ENCODE measurements at places on chromosomes 11 and 22.

- DNase-seq = no peak
Observed at GRCh38 chr22:44743804-44744211, 8.6 kb upstream of the ARHGAP8 start.

DNA sequence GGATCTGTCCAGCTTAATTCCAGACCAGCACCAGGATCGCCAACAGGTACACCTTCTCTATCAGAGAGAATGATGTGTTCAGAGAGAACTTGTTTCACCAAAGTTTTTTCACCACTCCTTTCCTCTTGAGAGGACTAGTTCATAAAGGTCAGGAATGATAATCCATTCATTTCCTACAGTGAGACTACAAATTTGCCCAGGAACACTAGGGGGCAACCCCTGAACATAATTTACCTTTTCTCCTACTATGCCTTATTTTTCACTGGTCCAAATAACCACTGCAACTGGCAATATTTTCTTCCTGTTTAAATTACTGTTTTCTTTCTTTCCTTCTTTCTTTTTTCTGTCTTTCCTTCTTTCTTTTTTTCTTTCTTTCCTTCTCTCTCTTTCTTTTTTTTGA lies 22.5 kb downstream of the CAVIN3 start:
- DNase-seq = no peak

GRCh38 chr22:21982338-21982965 lies at the start of gene TOP3B:
TOP3B (minus strand) TSS chr22:21982787; CDS start chr22:21975709, 7,078 bp downstream.
- DNase-seq = peak; percentile 80

GRCh38 chr11:90133560-90134477 lies 644 bp upstream of the NAALAD2 start:
- no peak for DNase-seq

DNA sequence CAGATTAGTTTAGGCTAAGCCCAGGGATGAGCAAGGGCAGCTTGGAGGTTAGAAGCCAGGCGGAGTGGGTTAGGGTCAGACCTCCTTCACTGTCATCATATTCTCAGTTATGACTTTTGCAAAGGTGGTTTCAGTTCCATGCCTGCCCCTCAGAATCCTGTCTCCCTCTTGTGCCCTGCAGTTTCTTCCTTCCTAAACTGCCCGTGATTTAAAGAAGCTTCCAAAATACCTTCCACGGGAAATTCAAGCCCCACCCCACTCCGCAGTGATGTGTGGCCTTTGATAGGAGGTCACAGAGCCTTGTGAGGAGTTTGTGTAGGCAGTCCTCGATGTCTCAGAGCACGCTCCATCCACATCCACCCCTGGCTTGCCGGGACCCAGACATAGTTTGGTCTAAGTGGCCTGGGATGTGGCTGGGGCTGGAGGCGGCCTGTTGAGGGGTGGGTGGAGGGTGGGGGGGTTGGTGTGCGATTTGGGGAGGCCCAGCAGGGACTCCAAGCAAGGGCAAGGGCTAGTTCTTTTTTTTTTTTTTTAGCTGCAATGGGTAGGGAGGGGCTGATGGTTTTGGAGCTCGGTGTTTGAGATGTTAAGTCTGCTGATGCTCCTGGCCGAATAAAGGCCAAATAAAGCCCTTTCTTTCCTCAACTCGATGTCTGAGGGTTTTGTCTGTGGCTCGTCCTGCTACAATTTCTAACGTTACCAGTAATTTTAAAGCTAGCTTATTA lies 1.6 kb upstream of the IFITM1 start:
- DNase-seq = no peak

DNA sequence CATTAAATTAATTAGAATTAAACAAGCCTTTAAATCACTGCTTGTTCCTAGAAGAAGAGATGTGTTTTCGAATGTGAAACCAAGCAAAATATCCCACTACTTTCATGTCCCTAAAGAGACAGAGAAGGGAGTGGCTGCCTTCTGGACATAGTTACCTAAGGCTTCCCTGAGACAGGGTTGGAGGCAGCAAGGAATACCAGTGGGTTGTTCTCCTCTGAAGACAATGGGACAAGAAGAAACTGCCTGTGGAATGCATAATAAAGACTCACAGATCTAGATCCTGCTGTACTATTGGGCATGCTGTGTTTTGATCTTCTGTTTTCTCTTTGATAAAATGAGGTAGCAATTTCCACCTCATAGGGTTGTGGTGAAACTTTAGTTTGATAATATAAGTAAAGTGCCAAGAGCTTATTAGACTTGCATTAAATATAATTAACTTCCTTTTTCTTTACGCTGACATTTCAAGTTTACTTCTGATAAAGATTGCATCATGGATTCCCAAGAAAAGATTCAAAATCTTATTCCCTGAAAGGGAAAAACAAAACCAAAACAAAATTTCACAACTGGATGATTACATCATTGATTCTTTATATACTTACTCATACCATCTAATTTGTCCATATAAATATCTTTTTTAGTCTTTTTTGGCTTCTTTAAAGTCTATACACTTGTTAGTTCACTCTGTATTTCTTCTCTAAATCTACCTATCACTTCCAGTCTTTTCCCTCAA lies 621.3 kb downstream of the ETS1 start:
- peak; percentile 12 for DNase-seq

- no peak for DNase-seq
Observed at GRCh38 chr11:113578033-113578380, 102.8 kb upstream of the DRD2 start.

DNA sequence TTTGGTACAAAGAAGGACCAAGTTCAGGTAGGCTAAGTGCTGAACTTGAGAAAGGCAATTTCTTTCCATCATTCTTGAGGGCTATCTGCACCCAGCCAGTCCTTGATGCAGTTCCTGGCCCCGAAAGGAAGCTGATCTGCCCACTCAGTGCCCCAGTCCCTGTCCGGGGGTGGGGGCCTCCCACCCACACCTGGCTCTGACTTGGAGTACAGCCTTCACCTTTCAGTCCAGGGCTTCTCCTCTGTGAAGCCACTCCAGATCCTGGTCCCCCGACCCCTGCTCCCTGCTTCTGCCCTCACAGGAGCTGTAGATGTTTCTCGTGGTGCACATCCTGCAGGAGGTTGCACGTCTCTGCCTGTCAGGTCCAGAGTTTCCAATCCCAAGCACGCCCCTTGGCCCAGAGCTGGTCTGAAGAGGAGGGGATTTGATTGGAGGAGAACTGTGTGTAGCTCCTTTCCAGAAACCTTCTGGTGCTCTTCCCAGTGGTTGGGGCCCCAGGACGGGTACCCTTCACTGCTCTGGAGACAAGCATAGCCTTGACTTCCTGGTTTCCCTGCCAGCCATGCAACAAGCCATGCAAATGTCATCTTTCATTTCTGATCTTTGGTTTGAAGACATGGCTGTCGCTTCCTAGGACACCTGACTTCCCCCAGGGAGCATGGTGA lies 75.3 kb downstream of the BCR start:
- DNase-seq = no peak

DNA sequence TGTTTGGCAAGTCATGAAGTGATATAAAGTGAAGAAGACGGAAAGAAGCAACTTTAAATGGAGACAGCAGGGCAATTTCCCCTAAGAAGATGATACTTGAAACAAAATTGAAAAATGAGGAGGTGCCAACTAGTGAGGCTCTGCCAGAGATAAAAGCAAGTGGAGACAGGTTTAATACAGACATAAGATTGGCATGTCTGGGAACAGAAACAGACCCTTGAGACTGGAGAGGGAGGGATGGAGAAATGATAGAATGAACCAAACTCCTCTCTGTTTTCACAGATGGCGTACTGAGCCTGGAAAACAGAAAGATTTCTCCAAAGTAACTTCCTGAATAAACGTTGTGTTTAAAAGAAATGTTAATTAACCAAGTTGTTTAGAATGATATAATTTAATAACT lies 354.5 kb upstream of the ANO5 start:
- DNase-seq = no peak

- no peak for DNase-seq
Observed at GRCh38 chr11:790721-791564, 1.1 kb upstream of the CEND1 start.

DNA sequence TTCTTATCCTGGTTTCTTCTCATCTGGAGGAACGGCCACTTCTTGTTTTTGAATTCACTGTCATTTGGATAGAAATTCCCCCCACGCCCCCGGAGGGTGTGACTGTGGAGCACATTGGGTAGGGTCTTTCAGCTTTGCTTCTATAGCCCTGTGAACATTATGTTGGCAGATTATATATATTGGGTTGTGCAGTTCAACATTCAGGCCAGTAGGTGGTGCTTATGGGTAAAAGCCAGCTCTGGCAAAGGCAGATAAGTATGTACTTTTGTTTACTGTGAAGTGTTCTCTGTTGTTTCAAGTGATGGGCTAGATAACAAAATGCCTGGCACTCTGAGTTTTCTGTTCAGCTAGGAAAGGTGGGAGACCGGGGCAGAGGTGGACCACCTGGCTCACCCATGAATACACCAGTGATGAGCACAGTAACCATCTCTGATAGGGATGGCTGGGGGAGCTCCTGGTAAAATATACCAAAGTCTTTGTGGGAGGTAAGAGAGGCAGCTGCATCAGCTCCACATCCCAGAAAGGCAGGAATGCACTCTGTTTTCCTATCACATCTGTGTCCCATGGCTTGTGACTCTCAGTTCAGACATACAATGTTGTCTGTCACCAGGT lies 1348.2 kb upstream of the RAG2 start:
- peak; percentile 61 for DNase-seq

- DNase-seq = no peak
Observed at GRCh38 chr11:44031549-44031948, 16.2 kb upstream of the ACCSL start.

DNA sequence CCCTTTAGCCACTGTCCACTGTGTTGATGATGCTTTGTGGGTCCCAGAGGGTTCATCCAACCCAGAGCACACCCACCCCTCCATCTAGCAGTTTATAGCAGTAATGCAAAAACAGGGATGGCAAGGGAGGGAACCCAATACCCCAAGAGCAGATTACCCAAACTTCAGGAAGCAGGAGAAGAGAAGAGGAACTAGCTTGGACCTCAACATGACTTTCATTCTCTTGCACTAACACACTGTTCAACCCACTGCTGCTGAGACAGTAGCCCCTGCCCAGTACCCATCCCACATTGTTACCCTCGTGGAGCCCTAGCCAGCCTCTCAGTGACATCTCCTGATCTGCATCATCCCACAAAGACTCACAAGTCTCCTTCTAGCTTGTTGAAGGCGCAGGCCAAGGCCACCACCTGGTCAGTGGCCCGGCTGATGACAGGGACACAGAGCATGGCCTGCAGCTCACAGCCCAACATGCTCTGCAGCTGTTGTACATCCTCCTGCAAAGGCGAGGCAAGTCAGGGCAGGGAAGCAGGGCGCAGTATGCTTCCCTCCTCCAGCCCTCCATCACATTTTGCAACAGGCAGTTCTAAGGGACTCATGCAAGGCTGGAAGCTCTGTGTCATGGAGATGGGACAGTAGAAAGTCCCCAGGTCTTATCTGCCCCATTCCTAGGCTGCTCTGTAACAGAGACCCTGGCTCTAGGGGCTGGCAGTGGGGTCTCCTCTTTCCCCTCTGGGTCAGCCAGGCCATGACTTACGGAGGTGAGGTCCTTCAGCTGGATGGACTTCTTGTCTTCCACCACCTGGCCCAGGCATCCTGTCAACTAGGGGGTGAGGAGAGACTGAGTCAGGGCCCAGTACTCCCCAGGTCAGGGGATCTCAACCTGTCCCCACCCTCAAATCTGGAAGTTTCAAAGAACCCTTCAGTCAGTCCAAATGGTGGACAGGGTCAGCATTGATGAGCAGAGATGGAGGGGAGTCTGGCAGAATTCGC lies 85.5 kb downstream of the PDE2A start:
- no peak for DNase-seq

- DNase-seq = no peak
Observed at GRCh38 chr22:43829904-43830851, 18.1 kb upstream of the EFCAB6 start.

DNA sequence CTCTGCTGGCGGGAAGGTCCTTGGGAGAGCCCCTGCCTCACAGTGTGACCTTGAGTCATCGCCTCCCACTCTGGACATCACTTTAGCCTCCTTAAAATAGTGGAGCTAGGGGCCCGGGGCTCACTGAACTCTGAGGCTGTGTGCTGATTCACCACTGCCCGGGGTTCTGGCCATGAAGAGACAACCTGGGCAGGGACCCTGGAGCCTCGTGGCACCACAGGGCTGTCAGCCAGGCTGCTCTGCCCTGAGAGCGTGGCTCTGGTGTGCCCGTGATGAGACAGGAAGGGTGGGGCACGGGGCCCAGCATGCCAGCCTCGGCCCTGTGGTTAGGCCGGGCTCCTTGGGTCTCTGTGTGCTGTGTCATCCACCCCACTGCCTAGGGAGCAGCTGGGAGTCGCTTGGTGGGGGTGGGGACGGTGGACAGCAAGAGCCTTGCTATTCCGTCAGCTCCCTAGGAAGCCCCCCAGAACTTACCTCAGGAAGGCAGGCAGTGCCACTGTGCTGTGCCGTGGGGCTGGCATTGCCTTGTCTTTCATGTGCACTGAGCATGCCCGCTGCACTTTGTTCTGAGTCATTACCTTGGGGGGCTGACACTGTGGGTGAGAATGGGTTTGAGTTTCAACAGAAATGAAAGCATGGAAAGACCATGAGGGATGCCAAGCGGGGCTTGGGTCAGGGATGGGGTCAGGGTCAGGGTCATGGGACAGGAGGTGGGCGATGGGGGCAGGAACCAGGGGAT lies 31.7 kb downstream of the TPCN2 start:
- DNase-seq = peak; percentile 26

DNA sequence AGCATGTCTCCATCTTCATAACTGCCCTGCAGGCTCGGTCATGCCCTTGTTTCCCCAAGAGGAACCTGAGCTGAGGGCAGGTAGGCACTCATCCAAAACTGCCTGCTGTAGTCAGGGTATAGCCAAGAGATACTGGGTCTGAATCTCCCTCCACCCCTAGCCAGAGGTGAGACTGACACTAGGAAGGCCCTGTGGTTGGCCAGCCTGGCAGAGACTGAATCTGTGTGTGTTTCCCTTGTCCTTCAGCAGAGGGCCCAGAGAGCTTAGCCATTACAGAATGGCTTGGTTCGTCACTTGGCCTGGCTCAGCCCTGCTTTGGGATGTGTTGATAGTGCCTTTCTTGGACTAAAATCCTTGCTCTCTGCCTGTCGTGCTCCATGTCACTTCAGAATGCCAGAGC lies 79.3 kb upstream of the SUSD2 start:
- DNase-seq = no peak

GRCh38 chr11:93519179-93519578 lies 24.0 kb downstream of the SMCO4 start:
- DNase-seq = no peak

DNA sequence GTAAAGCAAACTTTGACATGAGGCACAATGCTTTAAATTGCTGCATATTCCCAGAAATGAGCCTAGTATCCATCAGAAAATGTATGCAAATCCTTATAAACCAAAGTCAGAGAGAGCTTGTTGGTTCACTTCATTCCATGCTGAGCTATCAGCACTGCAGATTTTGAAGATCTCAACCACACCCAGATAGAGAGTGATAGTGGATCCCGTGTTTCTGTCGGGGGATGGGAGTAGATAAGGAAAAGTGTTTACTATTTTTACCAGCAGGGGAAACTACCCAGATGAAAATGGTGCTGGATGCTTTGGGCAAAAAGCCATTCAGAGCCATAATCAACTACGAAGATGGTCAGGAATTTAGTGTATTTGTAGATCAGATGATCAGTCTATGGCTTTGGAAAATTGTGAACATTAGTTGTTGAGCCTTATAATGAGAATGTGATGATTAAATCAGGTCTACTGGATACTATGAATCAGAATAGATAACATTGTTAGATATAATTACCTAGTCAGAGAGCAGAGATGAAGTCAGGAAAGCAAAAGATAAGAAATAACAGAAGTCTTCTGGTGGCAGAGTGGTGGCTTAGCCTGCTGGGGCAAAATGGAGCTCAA lies 10.8 kb downstream of the OR51B6 start:
- DNase-seq = no peak

All from iris pigment epithelial cell (primary cell).